ENCODE measurements at places on chromosomes 7 and 10. TPM values are rescaled to one million over a fixed set of nuclear protein-coding genes. Genes with fewer than 3 reads are reported as not detected.

DNA sequence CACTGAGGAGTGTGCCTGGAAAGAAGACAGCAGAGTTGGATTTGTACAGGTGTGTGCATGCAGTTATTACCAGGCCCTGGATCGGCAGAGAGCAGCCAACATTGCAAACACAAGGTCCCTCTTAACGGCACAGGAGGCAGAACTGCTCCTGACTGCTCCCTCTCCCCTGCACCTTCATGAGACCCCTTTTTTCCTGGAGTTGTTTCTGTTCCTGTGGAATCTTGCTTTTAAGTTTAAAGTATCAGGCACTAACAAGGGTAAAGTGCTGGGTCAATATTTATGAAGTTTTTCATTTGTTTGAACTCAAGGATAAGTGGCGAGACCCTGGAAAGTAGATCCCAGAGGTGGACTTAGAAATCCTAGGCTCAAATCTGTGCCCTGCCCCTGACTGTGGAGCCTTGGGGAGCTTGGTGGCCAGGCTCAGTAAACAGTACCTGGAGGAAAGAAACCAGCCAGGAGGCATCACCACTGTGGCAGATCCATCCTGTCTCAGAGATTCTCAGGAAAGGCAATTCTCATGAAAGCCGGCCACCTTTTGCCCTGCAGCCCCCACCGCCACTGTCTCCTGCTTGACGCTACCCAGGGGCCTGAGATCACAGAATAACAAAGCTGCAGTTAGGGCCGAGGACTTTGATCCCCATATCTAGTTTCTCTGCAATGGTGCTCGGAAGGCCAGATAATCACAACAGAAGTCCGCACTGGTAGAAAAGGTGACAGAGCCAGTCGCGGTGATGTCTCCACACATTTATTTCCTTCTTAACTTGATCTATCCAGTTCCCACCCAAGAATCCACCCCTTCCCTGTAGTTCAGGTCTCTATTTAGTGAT is 36.7 kb downstream of the DDC start:
- no peak for DNase-seq

- no peak for DNase-seq
Measured at GRCh38 chr10:27258492-27258837, 17.9 kb upstream of the ACBD5 start.

DNA sequence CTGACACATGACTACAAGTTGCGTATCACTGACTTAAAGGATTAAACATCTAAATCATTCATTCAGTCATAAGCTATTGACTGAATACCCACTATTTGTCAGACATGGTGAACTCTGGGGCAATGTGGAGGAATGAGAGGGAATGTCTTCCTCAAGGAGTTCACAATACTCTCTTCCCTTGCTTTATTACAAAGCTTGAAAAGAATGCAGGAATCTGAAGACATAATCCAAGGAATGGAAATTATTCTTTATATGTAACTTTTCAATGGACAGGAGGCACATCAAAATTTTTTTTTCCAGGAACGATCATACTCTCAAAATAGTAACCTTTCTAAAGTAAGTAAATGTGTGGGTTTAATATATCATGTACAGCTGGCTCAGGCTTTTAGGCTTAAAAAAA is 111.9 kb downstream of the ATXN7L1 start:
- DNase-seq = no peak

GRCh38 chr7:87872346-87872745 is 3.8 kb downstream of the SLC25A40 start:
- DNase-seq = no peak

DNA sequence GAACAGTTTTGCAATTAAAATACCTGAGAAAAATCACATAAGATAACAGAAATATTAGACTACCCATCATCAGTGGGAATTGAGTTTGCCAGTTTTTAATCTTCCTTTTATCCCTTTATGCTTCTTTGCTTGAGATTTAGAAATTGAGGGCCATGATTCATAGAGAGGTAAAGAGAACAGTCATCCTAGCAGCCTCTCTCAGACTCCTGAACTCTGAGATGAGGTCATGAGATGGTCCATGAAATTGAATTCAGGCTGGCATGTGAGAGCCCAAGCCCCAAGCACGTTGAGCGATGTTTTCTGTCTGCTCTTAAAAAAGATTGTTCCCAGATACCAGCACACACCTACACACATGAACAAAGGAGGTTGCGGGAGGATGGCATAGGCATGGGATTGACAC is 91.1 kb downstream of the CREB5 start:
- DNase-seq = no peak

GRCh38 chr10:60466267-60467201 is 76.9 kb upstream of the ANK3 start:
- DNase-seq = no peak

DNA sequence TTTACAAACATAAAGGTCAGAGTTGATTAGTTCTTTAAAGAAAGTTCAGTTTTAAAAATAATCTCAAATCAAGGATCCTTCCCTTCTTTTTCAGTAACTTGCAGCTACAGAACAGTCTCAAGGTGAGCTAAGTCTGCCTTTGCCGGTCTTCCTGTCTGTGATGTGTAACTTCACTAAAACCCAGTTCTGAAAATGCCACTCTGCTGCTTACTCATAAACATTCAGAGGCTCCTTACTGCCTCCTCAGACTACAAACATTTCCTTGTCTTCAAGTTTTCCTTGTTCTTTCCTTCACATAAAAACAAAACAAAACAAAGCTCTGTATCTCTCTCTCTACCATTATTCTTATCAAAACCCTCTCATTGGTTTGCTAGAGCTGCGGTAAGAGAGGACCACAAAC is 128.7 kb downstream of the ETV1 start:
- no peak for DNase-seq

Gene MCU
- total RNA-seq = 15.4 TPM

Gene NDUFB8
- total RNA-seq = 123 TPM

Gene NUDCD3
- 68.9 TPM for total RNA-seq

Gene VIPR2
- total RNA-seq = 4.6 TPM

Gene CPA4
- total RNA-seq = 3.2 TPM

Gene ELOVL3
- 7.2 TPM for total RNA-seq

All from mesenteric fat pad (tissue), 1 donor.